ENCODE measurements at places on chromosomes 6 and 20. TPM values are rescaled to one million over a fixed set of nuclear protein-coding genes. Genes with fewer than 3 reads are reported as not detected.
A peak's percentile ranks its signal among the peaks of the same experiment; 100 is the strongest.

GRCh38 chr6:163786995-163787671 is 372.6 kb downstream of the QKI start:
- no peak for DNase-seq
- no peak overlapping the region for H3K27ac ChIP-seq
- no peaks in the 10 kb centered on the region for H3K27me3 ChIP-seq
- peaks cover 2% of the 10 kb centered on the region for H3K36me3 ChIP-seq

- peak overlapping the region; percentile 89 for H3K4me3 ChIP-seq
- peak overlapping the region; percentile 81 for H3K27ac ChIP-seq
- peaks cover 53% of the 10 kb centered on the region for H3K4me1 ChIP-seq
- peaks cover 12% of the 10 kb centered on the region for H3K36me3 ChIP-seq
- no peak for DNase-seq
Measured at GRCh38 chr6:28864326-28864923, 59.4 kb downstream of the TRIM27 start.

Gene UBE2C
- total RNA-seq: 251 TPM

Gene DEFB124
- not detected for total RNA-seq

Gene FNDC1
- not detected for total RNA-seq
